ENCODE measurements at places on chromosomes 6 and 20.
A peak's percentile ranks its signal among the peaks of the same experiment; 100 is the strongest.

GRCh38 chr6:65799389-65799788, 92.4 kb upstream of the EYS start:
- no peak for DNase-seq

DNA sequence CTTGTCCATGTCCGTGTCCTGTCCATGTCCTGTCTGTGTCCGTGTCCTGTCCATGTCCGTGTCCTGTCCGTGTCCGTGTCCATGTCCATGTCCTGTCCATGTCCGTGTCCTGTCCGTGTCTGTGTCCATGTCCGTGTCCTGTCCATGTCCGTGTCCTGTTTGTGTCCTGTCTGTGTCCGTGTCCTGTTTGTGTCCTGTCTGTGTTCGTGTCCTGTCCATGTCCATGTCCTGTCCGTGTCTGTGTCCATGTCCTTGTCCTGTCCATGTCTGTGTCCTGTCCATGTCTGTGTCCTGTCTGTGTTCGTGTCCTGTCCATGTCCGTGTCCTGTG, 55.0 kb upstream of the BHLHE23 start:
- DNase-seq, result no peak

DNA sequence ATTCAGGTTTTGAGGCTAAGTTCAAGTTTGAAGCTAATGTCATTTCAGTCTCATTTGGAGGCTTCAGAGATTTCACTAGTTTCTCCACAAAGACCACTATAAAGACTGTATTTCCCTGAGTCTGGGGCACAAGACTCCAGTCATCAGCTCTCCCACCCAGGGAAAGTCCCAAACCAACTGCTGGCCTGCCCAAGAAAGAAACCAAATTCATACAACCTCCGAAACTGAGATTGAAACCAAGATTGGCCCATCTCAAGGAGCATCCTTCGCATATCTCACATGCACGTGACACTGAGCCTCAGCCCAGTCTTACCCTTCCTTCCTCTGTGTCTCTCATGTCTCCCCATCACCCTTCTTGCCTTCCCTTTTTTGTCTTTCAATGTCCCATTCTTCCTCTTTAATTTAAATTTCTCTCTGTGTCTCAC, 3.5 kb upstream of the LTA start:
- DNase-seq, result no peak

DNA sequence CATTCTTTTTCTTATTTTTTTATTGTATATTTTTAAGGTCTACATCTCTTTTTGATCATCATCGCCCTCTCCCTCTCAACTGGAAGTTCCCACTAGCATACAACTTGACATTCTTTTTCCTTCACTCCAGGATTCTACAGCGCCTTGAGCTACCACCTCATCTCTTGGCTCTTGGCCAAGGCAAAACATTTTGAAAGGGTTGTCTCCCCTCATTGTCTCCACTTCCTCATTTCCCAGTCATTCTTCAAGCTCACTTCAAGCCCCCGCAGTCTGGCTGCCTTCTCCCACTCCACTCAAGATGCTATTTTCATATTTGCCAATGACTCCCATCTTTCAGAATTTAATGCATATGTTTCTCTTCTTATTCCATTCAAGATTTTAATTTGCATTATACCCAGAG, 63.0 kb downstream of the OPN5 start:
- DNase-seq, result no peak

DNA sequence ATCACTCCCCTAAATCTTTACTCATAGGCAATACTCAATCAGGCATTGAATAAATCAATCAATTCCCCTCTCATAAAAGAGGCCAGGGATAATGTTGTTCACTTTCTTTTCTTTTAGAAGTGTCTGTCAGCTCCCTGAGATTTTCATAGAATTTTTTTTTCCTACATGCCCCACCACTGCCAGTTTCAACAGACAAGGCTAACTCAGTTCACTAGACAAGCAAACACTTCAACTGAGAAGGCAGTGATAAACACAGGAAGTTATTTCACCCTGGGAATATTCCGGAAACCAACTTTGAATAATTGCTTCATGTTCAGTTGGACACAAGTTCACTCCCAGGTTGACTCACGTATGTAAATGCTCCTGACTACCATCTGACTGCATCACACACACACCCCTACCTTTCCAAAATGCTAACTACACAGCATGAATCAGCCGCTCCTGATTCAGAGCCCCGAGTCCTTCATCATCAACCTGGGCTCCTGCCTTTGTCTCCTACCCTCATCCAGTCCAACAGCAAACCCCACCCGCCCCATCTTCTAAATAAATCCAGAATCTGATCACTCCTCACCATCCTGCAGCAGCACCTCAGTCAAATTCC, 143.9 kb downstream of the BCAS1 start:
- DNase-seq, result peak; percentile 40

GRCh38 chr20:39660226-39660625, 698.1 kb downstream of the DHX35 start:
- DNase-seq, result no peak

All from colonic mucosa (tissue), 4 donors.